Upper lobe of left lung (tissue), 6 donors: ENCODE measurements at places on chromosomes 2 and 18. TPM values are rescaled to one million over a fixed set of nuclear protein-coding genes. Genes with fewer than 3 reads are reported as not detected.

The CABYR gene
- 2.9 TPM for total RNA-seq

GRCh38 chr18:63025251-63026090 is 294.1 kb downstream of the BCL2 start:
- no peak overlapping the region for H3K4me3 ChIP-seq
- no peak overlapping the region for H3K27ac ChIP-seq

DNA sequence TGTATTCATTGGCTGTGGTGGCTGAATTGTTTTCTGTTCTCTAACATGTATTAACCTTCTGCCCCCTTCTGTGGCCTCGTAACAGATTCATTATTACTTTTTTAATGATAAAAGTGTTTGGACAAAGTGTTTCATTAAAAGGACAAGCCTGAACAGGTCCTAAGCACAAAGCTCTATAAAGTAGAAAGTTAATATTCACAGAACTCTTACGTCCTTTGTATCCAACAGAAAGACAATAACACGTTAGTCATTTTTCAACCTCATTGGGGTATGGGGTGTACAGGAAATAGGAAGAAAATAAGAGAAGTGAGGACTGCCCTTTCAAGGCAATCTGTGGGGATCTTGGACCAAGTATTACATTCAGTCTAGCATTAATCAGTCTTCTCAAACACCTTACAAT is 105.5 kb upstream of the RGPD4 start:
- no peak overlapping the region for H3K27ac ChIP-seq
- no peak overlapping the region for H3K4me3 ChIP-seq
- DNase-seq = no peak
- no peaks in the 10 kb centered on the region for H3K4me1 ChIP-seq

- no peak for DNase-seq
- H3K4me1 ChIP-seq = peaks cover 6% of the 10 kb centered on the region
- H3K36me3 ChIP-seq = no peaks in the 10 kb centered on the region
These were observed 5.2 kb upstream of the COMMD1 start for GRCh38 chr2:61900281-61900680.

The PHLPP1 gene
- total RNA-seq = 14.8 TPM

GRCh38 chr2:2933426-2933825 is 444.2 kb downstream of the EIPR1 start:
- H3K4me1 ChIP-seq = no peaks in the 10 kb centered on the region
- no peak overlapping the region for H3K4me3 ChIP-seq
- no peak for DNase-seq
- no peaks in the 10 kb centered on the region for H3K27me3 ChIP-seq

GRCh38 chr2:85063981-85064599 is 69.1 kb upstream of the TCF7L1 start:
- H3K4me3 ChIP-seq = no peak overlapping the region
- H3K36me3 ChIP-seq = no peaks in the 10 kb centered on the region
- peaks cover 10% of the 10 kb centered on the region for H3K4me1 ChIP-seq

DNA sequence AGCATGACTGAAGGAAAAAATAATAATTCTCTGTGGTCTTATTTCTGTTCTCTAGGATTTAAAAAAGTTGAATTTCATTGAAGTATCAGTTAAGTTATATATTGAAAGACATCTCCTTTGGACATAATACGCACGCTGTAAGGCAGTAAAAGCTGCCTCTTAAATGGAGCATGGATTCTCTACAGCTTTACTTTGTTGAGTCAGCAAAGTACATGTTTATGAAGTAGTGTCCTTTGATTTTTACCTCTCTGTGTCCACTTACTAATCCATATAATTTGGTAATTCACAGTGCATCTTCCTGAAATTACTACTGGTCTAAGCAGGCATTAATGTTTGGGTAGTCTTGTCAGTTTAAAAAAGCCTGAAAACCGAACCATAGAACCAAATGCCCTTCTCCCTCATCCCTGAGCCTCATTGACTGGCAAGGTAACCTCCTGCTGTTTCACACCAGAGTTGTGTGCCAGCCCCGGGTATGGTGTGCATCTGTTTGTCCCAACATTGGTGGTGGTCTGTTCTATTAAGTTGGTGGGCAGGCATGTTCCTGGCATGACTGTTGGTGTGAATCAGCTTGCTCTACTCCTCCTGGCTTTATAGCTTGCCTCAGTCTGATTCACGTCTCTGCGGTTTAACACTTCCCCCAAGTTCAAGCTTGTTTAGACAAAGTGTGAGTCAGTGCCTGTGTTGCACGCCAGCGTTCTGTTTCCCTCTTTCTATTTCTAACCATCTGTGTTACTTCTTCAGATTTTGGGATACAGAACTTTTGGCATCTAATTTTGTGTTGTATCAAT is 71.0 kb upstream of the ITM2C start:
- no peak overlapping the region for H3K4me3 ChIP-seq
- H3K27me3 ChIP-seq = no peaks in the 10 kb centered on the region
- peak overlapping the region; percentile 60 for H3K27ac ChIP-seq
- no peaks in the 10 kb centered on the region for H3K36me3 ChIP-seq

The SPATA3 gene
- not detected for total RNA-seq

- DNase-seq = no peak
- no peaks in the 10 kb centered on the region for H3K36me3 ChIP-seq
- no peak overlapping the region for H3K4me3 ChIP-seq
- no peaks in the 10 kb centered on the region for H3K27me3 ChIP-seq
These were observed 71.2 kb downstream of the MYO1B start for GRCh38 chr2:191316246-191316994.

- H3K27ac ChIP-seq = no peak overlapping the region
- H3K4me1 ChIP-seq = peaks cover 12% of the 10 kb centered on the region
- no peaks in the 10 kb centered on the region for H3K27me3 ChIP-seq
- H3K36me3 ChIP-seq = peaks cover 17% of the 10 kb centered on the region
- H3K4me3 ChIP-seq = no peak overlapping the region
These were observed 49.7 kb upstream of the TFCP2L1 start for GRCh38 chr2:121334581-121335293.

DNA sequence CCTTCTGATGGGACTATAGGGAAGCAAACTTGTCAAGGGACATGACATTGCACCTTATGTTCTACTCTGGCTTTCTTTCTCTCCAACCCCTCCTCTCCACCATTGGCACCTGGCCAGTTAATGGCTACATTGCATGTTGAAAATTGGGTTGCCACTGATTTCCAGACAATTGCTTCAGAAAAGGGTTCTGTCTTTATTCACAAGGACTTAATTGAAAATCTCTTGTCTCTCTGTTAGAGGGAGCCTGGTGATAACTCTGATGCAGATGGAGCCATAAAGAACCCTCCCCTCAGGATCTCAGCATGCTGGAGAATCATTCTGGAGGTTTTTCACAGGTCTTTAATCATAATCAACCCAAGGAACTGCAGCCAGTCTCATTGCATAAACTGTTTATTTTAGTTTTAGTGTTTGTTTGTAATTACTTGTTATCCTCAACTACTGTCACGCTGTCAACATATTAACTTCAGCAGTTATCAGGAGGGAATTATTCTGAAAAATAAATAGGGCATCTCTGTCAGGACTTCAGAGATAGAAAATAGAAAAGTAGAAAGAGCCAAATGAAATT is 316.8 kb downstream of the RIT2 start:
- no peak overlapping the region for H3K27ac ChIP-seq
- no peak for DNase-seq
- no peaks in the 10 kb centered on the region for H3K4me1 ChIP-seq
- H3K27me3 ChIP-seq = no peaks in the 10 kb centered on the region

- H3K4me1 ChIP-seq = peaks cover 6% of the 10 kb centered on the region
- no peaks in the 10 kb centered on the region for H3K27me3 ChIP-seq
- H3K36me3 ChIP-seq = no peaks in the 10 kb centered on the region
- no peak for DNase-seq
These were observed 9.8 kb downstream of the FEV start for GRCh38 chr2:218975060-218975777.

DNA sequence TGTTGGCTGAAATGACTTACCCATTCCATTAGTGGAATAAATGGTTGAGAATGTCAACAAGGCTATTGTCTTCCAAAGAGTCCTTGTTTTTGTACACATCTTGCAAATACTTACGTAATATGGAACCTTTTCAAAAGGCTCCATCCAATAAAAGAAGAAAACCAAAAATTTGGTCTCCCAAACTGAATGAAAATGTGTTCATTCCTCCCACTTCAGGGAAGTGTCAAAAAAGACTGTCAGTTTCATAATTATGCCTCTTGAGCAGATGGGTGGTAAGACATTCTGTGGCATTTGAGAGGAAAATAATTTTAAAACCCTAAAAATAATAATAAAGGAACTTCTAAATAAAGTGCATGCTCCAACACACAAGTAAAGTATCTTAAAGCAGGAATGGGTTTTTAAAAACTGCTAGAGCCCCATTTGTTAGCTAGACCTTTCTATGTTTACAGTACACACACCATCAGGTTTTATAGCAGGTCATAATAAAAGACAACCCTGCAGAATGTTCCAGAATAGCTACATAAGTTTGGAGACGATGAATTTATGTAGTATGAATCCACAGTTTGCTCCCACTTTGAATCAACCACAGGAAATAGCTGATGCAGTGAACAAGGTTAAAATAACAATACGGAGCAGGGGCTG is 843.7 kb downstream of the LRRTM4 start:
- H3K27me3 ChIP-seq = no peaks in the 10 kb centered on the region
- H3K4me1 ChIP-seq = no peaks in the 10 kb centered on the region
- H3K36me3 ChIP-seq = no peaks in the 10 kb centered on the region
- no peak for DNase-seq
- H3K27ac ChIP-seq = no peak overlapping the region

DNA sequence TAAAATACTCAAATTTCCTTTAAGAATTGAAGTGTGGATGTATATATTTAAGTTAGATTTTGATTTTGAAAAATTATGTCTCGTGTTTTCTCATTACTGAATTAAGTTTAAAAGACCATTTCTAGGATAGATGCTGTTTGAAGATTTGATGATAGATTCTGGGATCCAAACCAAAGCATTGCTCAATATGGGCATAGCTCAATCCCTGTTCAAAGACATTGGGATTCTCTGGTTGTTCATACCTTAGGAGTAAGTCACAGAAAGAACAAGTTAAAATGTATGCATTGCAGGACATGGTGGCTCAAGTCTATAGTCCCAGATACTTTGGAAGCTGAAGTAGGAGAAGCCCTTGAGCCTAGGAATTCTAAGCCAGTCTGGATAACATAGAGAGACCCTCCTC is 622.3 kb downstream of the ADCYAP1 start:
- H3K4me1 ChIP-seq = no peaks in the 10 kb centered on the region
- no peak overlapping the region for H3K4me3 ChIP-seq
- no peaks in the 10 kb centered on the region for H3K27me3 ChIP-seq

GRCh38 chr2:144826105-144826504 is 306.2 kb upstream of the ZEB2 start:
- no peaks in the 10 kb centered on the region for H3K36me3 ChIP-seq
- H3K27me3 ChIP-seq = no peaks in the 10 kb centered on the region
- no peak for DNase-seq
- H3K27ac ChIP-seq = no peak overlapping the region
- no peaks in the 10 kb centered on the region for H3K4me1 ChIP-seq

DNA sequence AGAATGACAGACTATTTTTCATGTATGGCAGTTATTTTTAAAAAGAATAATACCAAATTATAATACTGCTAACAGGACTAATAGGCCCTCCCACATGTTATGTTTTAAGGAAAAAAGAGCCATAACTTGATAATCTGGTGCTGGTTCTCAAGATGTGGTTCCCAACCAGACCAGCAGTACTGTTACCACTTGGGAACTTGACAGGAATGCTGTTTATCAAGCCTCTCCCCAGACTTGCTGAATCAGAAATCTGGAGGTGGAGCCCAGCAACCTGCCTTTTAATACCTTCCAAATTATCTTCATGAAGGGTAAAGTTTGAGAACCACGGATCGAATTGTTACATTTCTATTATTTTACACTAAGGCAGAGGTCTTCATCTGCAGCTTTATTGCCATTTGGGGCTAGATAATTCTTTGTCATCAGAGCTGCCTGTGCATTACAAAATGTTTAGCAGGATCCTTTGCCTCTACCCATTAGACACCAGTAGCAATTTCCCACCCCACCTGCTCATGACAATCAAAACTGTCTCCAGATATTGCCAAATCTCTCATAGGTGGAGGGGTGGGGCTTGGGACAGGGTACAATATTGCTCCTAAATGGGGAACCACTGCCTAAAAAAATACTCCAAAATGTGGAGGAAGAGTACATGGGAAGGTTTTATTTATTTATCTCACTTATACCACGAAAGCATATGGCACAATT is 629.6 kb downstream of the ARHGAP15 start:
- DNase-seq = no peak
- no peak overlapping the region for H3K27ac ChIP-seq
- H3K4me1 ChIP-seq = no peaks in the 10 kb centered on the region
- no peaks in the 10 kb centered on the region for H3K36me3 ChIP-seq

The GPR55 gene
- total RNA-seq = not detected

The METAP1D gene
- total RNA-seq = 6.3 TPM

The RNF152 gene
- total RNA-seq = 22.0 TPM

DNA sequence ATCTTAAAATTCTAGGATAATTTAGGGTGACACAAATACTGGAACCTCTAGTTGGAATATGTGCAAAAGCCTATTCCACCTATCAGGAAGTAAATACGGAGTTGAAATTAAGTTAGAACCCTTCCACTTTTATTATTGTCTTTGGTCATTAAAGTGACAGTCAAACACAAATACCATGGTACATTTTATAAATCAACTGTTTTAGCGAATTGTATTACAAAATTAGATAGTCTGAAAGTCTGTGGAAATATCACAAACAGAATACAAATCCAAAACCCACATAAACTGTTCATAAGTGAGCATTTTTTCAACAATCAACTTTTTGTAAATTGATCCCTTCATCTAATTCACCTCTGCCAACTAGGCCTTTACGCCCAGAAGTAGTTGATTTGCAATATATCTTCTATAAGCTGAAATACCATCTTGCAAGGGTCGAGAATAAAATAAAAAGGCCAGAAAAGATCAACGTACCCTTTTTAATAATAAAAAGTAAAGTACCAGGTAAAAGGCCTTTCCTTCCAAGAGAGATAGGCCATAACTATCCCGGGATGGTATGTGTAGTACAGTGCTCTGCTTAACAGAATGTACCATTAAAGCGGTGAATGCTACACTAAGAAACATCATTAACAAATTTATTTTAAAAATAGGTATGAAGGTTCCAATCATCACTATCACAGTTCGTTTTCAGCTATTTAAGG is 1.3 kb downstream of the USP34 start:
- peak overlapping the region; percentile 99 for H3K27ac ChIP-seq
- no peaks in the 10 kb centered on the region for H3K36me3 ChIP-seq
- no peaks in the 10 kb centered on the region for H3K27me3 ChIP-seq
- H3K4me3 ChIP-seq = peak overlapping the region; percentile 72

- peaks cover 4% of the 10 kb centered on the region for H3K27me3 ChIP-seq
- H3K4me3 ChIP-seq = no peak overlapping the region
- H3K36me3 ChIP-seq = no peaks in the 10 kb centered on the region
These were observed 1.4 kb upstream of the TEKT4 start for GRCh38 chr2:94869552-94870439.
